ENCODE measurements at places on chromosomes 5 and 9.
A peak's percentile ranks its signal among the peaks of the same experiment; 100 is the strongest.

DNA sequence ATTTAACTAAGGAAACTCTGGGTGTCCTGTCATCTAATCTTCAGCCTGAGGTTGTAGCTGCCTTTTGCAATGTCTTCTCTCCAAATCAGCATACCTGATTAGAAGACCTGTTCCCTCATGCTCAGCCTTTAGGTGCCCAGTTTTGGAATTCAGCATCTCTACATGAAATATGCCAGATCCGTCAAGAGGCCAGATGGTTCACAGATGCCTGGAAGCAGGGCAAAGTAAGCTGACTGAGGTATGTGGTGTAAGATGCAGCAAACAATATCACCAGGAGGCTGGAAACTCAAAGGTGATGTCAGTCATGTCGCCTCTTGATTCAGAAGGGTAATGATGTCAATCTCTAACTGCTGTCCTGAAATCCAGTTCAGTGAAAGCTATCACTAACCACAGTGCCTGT, 324.4 kb downstream of the PRELID2 start:
- no peak for DNase-seq

- no peak for DNase-seq
These were observed 293.9 kb upstream of the TARS1 start for GRCh38 chr5:33146881-33147280.

DNA sequence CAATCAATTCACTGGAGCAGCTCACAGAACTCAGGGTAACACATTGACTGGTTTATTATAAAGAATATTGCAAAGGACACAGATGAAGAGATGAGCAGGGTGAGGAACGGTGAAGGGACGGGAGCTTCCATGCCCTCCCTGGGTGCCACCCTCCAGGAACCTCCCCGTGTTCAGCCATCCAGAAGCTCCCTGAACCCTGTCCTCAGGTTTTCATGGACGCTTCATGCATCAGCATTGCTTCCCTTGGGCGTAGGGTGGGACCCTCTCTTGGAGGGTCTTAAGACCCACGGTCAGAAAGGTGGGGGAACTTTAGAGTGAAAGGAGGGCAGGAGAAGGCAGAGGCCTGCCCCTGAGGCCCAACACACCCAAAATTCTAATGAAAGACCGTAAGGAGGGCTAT, 12.8 kb downstream of the LAMC3 start:
- DNase-seq, result no peak

DNA sequence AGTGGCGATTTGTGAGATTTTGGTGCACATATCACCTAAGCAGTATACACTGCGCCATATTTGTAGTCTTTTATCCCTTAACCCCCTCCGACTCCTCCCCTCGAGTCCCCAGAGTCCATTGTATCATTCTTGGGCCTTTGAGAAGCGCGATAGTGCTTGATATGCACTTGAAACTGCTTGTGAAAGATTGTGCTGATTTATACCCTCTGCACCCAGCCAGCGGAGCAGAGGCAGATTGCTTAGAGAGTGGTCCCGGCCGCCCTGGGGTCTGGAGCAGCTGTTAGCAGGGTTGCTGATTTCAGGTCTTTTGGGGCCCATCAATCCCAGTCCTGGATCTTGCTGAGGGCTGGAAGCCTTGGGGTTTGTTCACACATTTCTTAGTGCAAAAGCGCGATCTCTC, 13.0 kb upstream of the FAM240B start:
- DNase-seq, result no peak

- peak; percentile 73 for DNase-seq
These were observed 2.5 kb downstream of the NHP2 start for GRCh38 chr5:178150977-178151734.

- no peak for DNase-seq
These were observed 623.3 kb downstream of the HINT1 start for GRCh38 chr5:130541617-130542221.

DNA sequence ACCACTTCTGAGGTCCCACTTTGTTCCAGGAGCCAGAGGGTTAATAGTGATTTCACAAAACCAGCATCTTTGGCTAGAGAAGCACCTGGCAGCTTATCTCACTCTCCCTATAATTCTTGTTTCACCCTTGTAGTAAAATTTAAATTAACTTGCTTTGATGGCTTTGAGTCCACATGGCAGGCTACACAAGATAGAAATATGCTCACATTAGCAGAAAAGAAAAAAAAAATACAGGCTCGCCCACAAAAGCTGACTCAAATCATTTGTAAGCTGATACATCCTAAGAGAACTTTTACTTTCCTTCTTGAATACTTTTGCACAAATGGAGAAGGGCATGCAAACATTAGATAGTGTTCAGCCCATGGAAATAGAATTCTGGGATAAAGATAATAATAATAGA, 36.2 kb downstream of the TNFSF15 start:
- no peak for DNase-seq

DNA sequence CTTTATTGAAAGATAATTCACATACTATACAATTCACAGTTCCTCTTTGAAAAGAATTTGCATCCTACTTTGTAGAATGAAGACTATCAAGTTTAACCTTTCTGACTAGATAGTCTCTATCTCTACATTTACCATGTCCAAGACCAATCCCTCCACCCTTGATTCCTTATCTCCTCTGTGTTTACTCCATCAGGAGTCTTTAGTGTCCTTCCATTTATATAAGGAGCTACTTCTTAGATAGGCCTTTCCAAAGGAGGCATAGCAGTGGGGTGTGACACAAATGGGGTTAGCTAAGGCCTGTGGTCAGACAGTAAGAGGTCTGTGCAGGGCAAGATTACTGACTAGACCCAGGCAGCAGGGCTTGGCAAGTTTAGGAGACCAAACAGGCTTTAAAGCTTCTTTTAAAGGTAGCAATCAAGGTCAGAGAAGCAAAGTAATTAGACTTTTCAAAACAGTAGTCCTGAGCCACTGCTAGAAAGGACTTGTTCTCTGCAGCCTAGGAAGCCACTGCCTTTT, 11.1 kb upstream of the DMXL1 start:
- DNase-seq, result no peak

DNA sequence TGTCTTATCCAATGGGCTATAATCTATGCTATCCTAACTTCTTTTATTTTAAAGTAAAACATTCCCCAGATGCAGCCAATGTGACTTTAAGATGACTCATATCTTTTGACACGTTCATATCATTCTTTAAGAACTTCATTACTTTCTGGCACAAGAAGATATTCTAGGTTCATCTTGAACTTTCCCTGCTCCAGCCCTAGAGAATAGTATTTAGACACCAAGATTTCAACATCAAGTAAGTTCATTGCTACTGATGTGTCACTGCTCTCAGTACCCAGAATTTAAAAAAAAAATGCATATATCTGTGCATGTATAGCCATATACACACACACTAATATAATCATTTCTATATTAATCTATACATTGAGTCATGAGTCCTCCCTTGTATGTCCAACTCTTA, 175.2 kb downstream of the SAXO1 start:
- no peak for DNase-seq

DNA sequence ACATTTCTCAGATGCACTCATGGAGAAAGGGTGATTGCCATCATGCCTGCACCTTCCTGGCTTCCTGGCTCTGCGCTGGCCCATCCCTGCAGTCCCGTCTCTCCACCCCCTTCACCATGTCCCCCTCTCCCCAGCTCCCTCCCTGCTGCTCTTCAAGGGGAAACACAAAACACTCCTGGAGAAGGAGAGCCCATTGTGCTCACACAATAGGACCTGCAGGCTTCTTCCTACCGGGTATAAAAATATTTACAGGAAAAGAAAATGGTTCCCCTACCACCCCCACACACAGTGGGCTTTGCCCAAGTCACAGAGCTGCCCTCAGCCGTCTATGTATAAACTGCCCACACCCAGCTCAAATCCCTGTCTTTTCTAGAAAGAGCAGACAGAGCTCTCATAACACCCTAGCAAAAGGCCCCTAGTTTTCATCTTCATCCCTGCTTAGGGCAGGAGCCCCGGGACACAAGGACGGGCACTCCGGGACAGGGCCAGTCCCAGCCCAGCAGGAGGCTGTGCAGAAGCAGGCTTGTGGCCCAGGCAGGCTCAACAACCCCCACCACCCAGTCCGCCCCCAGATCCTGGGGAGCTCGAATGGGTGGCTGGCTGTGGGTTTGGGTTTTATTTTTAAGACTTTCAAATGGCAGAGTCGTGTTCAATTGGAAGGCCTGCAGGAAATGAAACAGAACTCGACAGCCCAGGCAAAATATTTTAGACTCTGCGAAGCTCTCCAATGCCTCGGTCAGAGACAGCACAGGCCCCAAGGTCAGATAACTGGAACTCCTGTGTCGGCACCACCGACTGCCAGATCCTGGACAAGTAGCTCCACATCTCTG, 77.3 kb downstream of the LRSAM1 start:
- DNase-seq, result no peak

- DNase-seq, result peak; percentile 63
These were observed 2.8 kb downstream of the PITX1 start for GRCh38 chr5:135030956-135031812.

DNA sequence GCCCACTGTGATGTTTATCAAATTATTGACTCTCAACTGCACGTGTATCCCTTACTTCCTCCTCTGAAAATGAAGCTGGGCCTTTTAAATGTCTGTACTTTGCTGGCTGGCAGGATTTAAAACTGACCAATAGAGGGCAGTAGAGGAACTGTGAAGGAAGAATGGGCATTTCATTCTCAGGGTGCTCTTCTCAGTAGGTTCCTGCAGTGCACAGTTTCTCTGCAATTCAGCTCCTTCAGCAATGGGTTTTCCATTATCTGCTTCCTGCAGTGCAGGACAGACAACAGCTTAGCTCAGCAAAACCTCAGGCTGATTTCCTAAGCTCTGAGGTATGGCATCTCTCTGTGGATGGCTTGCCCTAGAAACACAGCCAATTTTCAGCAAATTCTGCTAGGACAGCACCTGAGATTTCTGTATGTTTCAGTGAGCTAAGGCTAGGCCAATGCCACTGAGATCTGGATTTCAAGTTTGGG, 298.4 kb upstream of the PRDM9 start:
- DNase-seq, result peak; percentile 72

DNA sequence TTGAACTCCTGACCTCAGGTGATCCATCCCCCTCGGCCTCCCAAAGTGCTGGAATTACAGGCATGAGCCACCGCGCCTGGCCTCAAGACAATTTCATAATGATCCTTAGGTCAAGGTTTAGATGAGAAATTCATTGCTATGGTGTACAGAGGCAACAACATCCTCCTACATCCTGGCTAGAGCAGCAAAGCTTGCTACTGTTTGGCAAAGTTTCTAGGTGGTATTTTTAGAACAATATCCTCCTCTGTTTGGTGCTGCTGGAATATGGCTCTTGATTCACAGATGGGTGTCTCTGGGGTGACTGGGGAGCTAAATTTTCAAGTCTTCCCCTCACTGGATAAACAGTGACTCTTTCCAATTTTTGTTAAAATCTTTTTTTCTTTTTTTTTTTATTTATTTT, 30.6 kb downstream of the CRHBP start:
- DNase-seq, result no peak

GRCh38 chr5:118236108-118236849, 752.1 kb downstream of the DTWD2 start:
- DNase-seq, result no peak

DNA sequence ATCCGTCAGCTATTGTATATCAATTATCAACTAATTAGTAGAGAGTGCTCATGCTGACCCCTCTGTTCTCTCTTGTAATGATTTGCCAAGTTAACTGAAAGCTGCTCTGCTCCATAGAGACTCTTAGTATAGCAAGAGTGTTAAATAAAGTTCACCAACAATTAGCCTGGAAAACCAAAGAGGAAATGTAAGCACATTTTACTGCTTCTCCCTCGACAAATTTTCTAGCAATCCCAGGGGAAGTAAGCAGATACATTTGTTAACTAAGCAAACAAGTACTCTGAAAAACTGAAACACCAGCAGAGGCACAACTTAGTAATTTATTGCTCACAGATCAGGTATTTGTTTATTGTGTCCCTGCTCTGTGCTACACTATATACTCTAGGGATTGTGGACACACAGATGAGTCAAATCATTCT, 162.2 kb downstream of the GLIS3 start:
- DNase-seq, result no peak

DNA sequence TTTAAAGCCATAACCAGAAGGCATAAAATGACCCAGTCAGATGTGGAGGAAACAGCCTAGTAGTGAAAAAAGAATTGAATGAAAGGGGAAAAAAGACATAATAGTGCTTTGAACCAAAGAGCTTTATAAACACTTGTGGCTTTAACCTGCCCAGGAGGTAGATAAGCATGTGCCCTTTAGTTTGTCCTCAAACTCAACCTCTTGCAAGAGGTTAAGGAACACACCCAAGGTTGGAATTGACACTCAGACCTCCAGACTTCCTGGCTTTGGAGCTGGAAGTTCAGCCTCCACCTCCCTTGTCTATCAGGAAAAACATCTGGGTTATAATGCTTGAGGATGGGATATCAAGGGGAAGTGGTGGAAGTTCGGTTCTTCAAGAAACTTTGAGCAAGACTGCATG, 16.3 kb downstream of the NDUFA8 start:
- no peak for DNase-seq

Measured in islet precursor cell (in vitro differentiated cells).